Stimulated activated naive B cell treated with anti-CD40 and anti-IgM and Interleukin-4, amounts not matched to agents 10 μg/mL and 1 μg/mL and 100 μg/mL, for 72 hours (primary cell): ENCODE measurements at places on chromosomes 5 and 9.

- DNase-seq: no peak
Observed at GRCh38 chr5:72509401-72509800, 2.2 kb upstream of the ZNF366 start.

- DNase-seq: no peak
Observed at GRCh38 chr5:14118551-14119320, 24.4 kb upstream of the TRIO start.

GRCh38 chr9:129174724-129175514 is 3.1 kb downstream of the IER5L start:
- DNase-seq: no peak

- no peak for DNase-seq
Observed at GRCh38 chr5:59819806-59820205, 73.7 kb downstream of the PDE4D start.

GRCh38 chr5:149800633-149801032 is 70.5 kb downstream of the PPARGC1B start:
- no peak for DNase-seq

GRCh38 chr9:117233016-117233415 is 181.8 kb downstream of the ASTN2 start:
- no peak for DNase-seq

DNA sequence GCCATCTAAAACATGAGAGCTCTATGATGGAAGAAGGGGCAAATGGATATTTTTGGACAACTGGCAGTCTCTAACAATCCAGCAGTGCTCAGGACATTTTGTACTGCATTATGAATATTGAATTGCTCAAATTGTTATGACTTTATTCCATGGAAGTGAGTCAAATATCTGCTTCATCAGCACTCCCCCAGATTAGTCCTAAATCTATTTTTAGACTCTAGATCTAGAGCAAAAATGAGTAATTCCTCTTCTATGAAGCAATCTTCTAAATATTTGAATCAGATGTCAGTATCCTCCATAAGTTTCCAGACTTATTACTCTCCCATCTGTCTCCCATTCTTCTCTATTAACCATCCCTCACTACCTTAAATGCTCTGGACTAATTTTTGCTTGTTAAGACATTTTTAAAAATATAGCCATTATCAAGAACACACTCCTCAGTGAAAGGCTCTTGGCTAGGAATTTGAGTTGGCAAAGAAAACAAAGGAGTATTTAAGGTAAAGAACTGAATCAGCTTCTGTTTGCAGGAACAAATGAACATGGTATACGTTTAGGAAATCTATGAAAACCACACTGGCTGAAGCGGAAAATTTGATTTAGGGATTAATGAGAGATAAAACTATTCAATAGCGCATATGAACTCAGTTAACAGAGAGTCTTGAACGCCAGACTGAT is 300.9 kb downstream of the MCTP1 start:
- no peak for DNase-seq

GRCh38 chr5:60945813-60946187 is 795 bp downstream of the NDUFAF2 start:
- no peak for DNase-seq

DNA sequence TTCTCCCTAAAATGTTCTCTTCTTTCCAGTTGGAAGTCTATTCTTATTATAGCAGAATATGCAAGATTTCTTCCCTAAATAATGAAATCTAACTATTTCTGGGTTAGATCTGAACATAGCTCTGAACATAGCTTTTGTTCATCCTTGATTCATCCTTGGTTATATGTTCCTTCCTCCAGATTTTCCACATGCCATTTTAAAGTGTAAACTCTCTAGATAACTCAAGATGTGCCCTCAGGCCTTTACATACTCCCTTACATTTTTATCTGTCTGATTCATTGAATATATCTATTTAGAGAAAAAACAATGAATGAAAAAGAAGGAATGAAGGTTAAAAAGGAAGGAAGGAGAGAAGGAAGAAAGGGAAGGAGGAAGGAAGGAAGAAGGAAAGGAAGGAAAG is 100.9 kb downstream of the FBXO38 start:
- DNase-seq: no peak

GRCh38 chr9:76873821-76874220 is 32.1 kb downstream of the PRUNE2 start:
- no peak for DNase-seq

DNA sequence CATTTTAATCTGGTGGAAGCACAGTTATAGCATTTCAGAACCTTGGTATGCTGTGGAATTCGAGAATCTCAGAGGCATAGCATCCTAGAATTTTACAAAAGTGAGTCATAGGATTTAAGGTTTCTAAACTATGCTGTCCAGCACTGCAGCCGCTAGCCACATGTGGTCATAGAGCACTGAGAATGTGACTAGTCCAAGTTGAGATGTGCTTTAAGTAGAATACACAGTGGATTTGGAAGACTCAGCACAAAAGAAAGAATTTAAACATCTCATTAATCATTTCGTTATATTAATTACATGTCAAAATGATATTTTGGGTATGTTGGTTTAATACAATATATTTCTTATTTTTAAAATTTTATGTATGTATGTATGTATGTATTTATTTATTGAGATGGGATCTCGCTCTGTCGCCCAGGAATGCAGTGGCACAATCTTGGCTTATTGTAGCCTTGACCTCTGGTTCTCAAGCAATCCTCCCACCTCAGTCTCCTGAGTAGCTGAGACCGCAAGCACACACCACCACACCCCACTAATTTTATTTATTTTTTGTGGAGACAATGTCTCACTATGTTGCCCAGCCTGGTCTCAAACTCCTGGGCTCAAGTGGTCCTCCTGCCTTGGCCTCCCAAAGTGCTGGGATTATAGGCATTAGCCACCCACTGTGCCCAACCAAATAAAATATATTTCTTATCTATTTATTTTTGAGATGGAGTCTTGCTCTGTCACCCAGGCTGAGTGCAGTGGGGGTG is 20.4 kb upstream of the RPS14 start:
- DNase-seq: no peak

GRCh38 chr5:137336565-137337120 is 162.5 kb downstream of the SPOCK1 start:
- no peak for DNase-seq
